ENCODE measurements at places on chromosomes 7 and 10.

DNA sequence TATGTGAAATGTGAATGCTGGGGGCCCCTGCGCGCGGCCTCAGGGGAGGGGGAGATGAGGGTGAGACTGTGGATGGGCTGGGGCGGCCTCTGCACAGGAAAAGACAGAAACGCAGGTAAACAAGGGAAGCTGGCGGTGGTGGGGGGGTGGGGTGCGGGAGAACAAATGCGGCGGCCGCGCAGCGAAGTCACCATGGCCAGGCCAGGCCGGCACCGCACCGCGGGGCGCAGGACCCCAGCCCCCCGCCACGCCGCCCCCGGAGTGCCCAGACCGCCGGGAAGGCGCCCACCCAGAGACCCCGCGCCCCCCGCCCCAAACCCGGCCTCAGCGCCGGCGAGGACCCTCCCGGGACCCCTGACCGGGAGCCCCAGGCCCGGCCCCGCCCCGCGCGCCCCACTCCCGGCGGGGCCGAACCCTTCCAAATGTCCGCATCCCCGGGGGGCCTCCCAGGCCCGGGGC is 14.5 kb upstream of the DNAAF5 start:
- DNase-seq: no peak

- no peak for DNase-seq
These were observed 23.4 kb upstream of the FIGNL1 start for GRCh38 chr7:50473531-50473930.

- no peak for DNase-seq
These were observed 312.3 kb downstream of the REEP3 start for GRCh38 chr10:63833411-63834060.

DNA sequence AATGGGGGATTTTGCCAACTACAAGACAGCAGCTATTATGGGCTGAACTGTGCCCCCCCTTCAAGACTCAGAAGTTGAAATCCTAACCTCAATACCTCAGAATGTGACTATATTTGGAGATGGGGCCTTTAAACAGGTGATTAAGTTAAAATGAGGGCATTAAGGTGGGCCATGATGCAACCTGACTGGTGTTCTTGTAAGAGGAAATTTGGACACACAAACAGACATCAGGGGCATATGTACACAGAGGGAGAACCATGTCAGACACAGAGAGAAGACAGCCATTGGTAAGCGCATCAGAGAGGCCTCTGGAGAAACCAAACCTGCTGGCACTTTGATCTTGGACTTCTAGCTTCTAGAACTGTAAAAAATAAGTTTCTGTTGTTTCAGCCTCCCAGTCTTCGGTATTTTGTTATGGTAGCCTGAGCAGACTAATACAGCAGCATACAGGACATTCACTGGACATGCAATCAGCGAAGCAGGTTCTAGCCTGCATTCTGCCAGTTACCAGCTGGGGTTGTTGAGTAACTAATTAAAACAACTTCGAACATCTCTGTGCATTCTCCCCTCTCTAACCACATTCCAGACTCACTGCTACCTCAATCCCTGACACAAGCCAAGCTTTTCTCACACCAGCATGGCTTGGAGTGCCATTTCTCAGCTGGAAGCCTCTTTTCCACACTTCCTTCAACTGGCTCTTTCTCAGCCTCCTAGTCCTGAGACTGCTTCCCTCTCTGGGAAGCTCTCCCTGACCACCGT is 141.4 kb downstream of the DOCK4 start:
- no peak for DNase-seq

DNA sequence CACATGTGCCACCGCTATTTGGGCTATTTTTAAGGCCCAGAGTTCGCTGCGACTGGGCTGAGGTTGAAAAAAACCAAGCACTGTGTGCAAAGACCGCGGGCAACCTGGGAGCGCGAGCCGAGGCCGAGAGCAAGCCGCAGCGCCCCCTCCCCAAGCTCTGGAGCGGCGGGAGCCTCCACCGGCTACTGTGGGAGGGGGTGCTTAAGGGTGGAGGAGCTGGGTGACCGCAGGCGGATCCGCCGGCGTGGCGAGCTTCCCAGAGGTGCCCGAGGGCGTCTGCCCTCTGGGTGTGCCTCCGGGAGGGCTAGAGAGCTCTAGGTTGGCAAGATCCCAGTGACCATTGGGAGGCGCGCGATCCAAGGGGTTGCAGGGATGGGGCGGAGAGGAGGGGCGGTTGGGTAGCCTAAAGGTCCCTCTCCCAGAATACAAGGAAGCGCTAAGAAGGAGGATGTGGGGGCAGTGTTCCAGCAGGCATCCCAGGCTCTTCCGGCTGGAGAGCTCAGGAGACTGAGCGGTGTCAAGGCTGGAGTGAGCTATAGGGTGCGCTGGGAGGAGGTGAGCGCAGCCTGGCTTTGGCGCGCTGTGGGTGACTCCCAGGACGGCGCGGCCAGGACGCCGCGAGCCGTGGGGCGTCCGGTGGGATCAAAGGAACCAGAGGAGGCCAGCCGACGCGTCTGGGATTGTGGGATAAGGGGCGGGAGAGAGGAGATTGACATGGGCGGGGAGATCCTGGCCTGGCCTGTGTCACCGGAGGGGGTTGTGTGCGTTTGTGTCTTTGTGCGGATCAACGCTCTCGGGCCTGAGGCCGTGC is 8.0 kb downstream of the DLX5 start:
- DNase-seq: no peak

DNA sequence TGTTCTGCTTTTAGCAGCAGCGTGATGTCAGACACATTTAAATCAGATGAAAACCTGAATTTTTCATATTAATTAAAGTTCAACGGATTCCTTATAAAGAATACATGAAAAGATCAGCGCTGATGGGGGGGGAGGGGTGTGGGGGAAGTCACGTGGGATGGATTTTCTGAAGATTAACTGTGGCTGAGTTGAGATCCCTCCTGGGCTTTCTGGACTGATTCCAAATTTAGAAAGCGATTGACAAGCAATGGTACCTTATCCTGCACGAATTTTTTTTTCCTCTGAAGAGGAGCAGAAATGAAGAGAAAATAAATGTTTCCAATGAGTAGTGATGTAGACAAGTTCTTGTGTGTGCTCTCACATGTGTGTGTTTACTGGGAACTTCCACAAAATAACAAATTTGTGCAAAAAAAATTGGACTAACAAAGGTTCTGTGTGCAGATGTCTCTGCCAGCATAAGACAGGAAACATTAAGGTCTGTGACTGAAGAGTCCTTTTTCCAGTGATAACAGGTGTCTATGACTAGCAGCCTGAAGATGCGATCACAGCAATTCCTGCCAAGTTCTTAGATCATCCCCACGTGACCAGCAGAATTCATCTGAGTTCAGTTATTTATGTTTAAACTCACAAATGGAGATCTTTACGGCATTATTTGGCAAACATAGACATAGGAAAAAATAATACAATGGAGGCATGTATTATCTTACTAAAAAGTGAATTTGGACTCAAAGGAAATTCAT is 585.2 kb upstream of the CELF2 start:
- DNase-seq: no peak
